Left ventricle myocardium inferior (tissue), 1 donor: ENCODE measurements at places on chromosomes 3 and 15. TPM values are rescaled to one million over a fixed set of nuclear protein-coding genes. Genes with fewer than 3 reads are reported as not detected.

Gene FBXW12
- not detected for total RNA-seq

Gene ZNF660
- total RNA-seq: 1.1 TPM

Gene KLHL40
- total RNA-seq: 0.22 TPM

Gene INKA1
- total RNA-seq: 2.3 TPM

Gene PLCB2
- total RNA-seq: 8.5 TPM

Gene CAND2
- total RNA-seq: 76.2 TPM

Gene ZIC4
- not detected for total RNA-seq

Gene SLC12A8
- not detected for total RNA-seq

Gene POPDC2
- 512 TPM for total RNA-seq

Gene CD276
- total RNA-seq: 32.4 TPM

Gene STRIT1
- 11.7 TPM for total RNA-seq

DNA sequence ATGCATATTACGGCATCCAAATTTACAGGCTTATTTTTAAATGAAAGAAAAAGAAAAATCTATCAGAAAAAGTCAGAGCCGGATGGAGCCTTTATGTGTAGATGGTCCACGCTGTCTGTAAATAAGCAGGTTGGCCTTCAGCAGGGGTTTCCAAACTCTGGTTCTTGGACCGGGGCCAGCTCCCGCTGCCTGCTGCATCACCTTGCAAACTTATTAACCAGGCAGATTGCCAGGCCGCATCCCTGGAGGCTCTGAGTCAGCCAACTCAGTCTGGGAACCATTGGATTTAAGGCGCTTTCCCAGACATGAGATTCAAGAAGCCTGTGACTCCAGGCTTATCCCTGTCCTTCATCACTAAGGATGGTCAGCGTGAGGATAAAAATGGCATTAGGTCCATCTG lies 212.4 kb downstream of the OPA1 start:
- H3K36me3 ChIP-seq: no peaks in the 10 kb centered on the region
- peaks cover 26% of the 10 kb centered on the region for H3K27me3 ChIP-seq
- no peak overlapping the region for H3K4me3 ChIP-seq
- peak; percentile 81 for DNase-seq
- H3K4me1 ChIP-seq: peaks cover 12% of the 10 kb centered on the region

DNA sequence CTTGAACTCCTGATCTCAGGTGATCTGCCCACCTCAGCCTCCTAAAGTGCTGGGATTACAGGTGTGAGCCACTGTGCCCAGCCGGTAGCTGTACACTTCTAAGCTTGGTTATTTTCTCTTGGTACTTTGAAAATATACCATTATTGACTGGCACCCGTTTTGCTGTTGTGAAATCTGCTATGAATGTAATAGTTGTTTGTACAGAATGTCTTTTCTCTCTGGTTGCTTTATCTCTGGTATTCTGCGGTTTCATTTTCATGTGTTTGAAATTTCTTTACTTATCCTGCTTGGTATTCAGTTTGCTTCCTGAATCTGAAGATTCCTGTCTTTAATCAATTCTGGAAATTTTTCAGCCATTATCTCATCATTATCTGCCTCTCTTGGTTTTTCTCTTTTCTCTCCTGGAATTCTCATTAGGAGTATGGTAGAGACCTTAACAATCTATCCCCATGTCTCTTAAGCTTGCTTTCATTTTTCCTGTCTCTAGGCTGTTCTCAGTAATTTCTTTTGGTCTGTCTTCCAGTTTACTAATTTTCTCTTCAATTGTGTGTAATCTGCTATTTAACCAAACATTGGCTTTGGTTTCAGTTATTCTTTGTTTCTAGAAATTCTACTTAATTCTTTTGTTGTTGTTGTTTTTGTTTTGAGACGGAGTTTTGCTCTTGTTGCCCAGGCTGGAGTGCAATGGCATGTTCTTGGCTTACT lies 2.8 kb upstream of the PAK2 start:
- no peak overlapping the region for H3K4me3 ChIP-seq
- H3K36me3 ChIP-seq: peaks cover 15% of the 10 kb centered on the region
- H3K27me3 ChIP-seq: no peaks in the 10 kb centered on the region
- H3K4me1 ChIP-seq: peaks cover 26% of the 10 kb centered on the region
- H3K27ac ChIP-seq: no peak overlapping the region

GRCh38 chr3:10778492-10779292 lies 37.3 kb upstream of the SLC6A11 start:
- H3K4me1 ChIP-seq: no peaks in the 10 kb centered on the region
- H3K27me3 ChIP-seq: peaks cover 64% of the 10 kb centered on the region
- no peak overlapping the region for H3K27ac ChIP-seq
- no peak overlapping the region for H3K4me3 ChIP-seq

DNA sequence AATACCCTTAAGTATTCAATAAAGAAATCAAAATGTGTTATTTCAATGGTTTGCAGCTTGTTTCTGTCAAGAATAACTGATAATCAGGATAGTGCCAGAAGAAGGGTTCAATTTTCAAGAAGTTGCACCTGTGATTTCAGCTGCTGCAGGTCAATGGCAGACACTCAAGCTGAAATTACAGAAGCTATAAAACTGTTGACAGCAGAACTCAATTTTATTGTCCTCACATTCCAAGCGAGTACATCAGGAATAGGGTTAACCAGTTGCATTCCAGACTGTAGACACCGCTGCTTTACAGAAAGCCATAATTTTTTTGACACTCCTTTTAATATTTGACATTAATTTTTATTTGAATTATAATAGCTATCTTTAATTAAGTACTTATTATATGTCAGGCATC lies 364.1 kb downstream of the CGGBP1 start:
- no peaks in the 10 kb centered on the region for H3K36me3 ChIP-seq
- DNase-seq: no peak
- no peak overlapping the region for H3K4me3 ChIP-seq
- H3K27me3 ChIP-seq: no peaks in the 10 kb centered on the region
- no peaks in the 10 kb centered on the region for H3K4me1 ChIP-seq

- no peak overlapping the region for H3K27ac ChIP-seq
- no peak for DNase-seq
- H3K27me3 ChIP-seq: no peaks in the 10 kb centered on the region
Observed at GRCh38 chr3:99850608-99851007, 32.9 kb downstream of the CMSS1 start.

- H3K36me3 ChIP-seq: no peaks in the 10 kb centered on the region
- peaks cover 6% of the 10 kb centered on the region for H3K4me1 ChIP-seq
- H3K27me3 ChIP-seq: no peaks in the 10 kb centered on the region
Observed at GRCh38 chr3:15982667-15983196, 185.0 kb upstream of the ANKRD28 start.

DNA sequence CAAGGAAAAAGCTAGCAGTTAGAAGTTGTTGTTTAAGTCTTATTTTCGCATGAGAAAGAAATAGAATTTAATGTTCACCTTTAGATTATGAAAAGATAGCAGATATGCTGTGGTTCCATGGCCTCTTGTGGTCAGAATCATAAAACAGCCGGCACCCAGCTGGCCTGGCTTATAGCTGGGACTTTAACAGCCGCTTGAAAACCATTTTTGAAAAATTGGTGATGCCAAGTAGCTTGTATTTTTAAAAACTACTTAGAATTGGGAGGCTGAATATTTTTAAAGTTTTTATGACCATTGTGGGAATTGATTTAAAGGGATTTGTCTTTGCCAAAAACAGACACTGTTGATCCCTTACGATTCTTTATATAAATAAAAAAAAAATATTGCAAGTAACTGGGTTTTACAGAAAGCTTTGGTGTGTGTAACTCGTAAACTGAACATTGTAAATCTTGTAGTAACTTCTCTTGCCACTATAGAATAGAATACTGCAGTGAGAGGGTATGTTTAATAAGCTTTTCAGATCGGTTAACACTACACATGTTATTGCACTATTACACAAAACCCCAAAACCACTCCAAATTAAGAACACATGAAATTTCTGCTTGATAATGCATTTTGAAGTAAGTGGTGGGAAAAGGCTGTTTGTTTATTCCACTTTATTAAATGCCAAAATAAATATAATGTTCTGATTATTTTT lies 6.6 kb downstream of the ARRDC4 start:
- H3K36me3 ChIP-seq: peaks cover 65% of the 10 kb centered on the region
- DNase-seq: no peak
- peaks cover 48% of the 10 kb centered on the region for H3K4me1 ChIP-seq
- H3K4me3 ChIP-seq: no peak overlapping the region
- H3K27me3 ChIP-seq: no peaks in the 10 kb centered on the region

- H3K4me3 ChIP-seq: no peak overlapping the region
- H3K4me1 ChIP-seq: peaks cover 50% of the 10 kb centered on the region
- peak overlapping the region; percentile 78 for H3K27ac ChIP-seq
- H3K36me3 ChIP-seq: no peaks in the 10 kb centered on the region
- no peak for DNase-seq
Observed at GRCh38 chr3:43249405-43249804, 36.9 kb upstream of the SNRK start.

DNA sequence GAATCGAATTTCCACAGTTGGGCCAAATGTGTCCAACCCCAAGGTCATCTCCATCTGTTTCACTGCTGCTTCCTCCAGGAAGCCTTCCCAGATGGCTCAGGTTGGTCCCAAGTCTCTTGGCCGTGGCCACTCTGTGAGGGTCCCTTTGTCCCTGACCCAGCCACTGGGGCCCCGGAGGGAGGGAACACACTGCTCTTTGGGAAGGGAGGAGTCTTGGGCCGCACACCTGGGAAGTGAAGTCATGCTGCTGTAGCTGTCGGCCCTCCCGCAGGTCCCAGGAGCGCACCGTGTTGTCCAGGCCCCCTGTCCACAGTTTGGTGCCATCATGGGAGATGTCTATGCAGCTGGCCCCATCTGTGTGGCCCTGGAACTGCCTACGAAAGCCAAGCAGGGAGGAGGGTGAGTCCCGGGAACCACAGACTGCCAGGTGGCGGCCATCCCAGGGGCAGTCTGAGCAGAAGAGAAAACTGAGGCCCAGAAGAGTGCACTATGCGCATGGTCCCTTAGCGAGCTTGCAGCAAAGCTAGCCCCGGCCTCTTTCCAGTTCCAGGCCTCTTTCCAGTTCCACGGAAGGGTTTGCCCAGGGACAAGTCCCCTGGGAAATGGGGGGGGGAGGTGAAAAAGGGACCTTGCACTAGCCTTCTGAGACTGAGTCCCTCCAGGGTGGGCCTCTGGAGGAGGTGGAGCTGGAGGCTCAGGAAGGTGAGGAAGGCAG lies 44.6 kb downstream of the TLE3 start:
- H3K27ac ChIP-seq: no peak overlapping the region
- H3K4me3 ChIP-seq: no peak overlapping the region
- H3K27me3 ChIP-seq: no peaks in the 10 kb centered on the region
- peaks cover 88% of the 10 kb centered on the region for H3K36me3 ChIP-seq

DNA sequence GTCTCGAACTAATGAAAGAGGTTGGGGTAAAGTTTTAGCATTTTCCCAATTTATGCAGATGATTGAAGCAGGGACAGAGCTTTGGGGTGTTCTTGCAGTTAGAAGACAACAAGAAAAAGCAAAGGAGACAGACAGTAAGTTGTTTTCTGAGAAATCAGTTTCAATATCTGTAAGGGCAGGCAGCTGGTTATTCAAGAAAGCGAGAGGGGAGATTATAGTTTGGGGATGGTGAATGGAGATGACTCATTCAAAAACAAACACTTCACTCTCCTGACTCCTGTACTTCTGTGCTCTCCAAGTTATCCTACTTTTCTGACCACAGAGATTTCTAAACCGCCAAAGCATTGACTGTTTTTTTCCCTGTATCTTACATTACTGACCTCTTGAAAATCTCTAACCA lies 352.0 kb downstream of the GAP43 start:
- DNase-seq: no peak
- no peaks in the 10 kb centered on the region for H3K36me3 ChIP-seq
- no peaks in the 10 kb centered on the region for H3K27me3 ChIP-seq
- H3K4me1 ChIP-seq: no peaks in the 10 kb centered on the region

- no peak overlapping the region for H3K27ac ChIP-seq
- no peak for DNase-seq
- H3K4me3 ChIP-seq: no peak overlapping the region
- peaks cover 21% of the 10 kb centered on the region for H3K4me1 ChIP-seq
- H3K27me3 ChIP-seq: peaks cover 33% of the 10 kb centered on the region
Observed at GRCh38 chr3:127170814-127171213, 22.1 kb upstream of the PRR23E start.

- H3K27me3 ChIP-seq: no peaks in the 10 kb centered on the region
- H3K4me3 ChIP-seq: no peak overlapping the region
- H3K36me3 ChIP-seq: no peaks in the 10 kb centered on the region
- DNase-seq: no peak
Observed at GRCh38 chr3:29429055-29429679, 148.3 kb downstream of the RBMS3 start.
